ENCODE measurements at places on chromosomes 5 and 9. TPM values are rescaled to one million over a fixed set of nuclear protein-coding genes. Genes with fewer than 3 reads are reported as not detected.

The PKD2L2 gene
- total RNA-seq = 0.29 TPM

The NR2F1-AS1 gene
- 19.7 TPM for total RNA-seq

The CORO2A gene
- 0.95 TPM for total RNA-seq

The SAXO1 gene
- total RNA-seq = 0.28 TPM

The ACOT12 gene
- total RNA-seq = 0.14 TPM

The TMEFF1 gene
- 0.37 TPM for total RNA-seq

The DBH gene
- not detected for total RNA-seq

The NPR2 gene
- total RNA-seq = 27.4 TPM

The NUTM2G gene
- not detected for total RNA-seq

The C9orf153 gene
- total RNA-seq = 0.24 TPM

The ADAMTS13 gene
- total RNA-seq = 0.48 TPM

The FOXI1 gene
- total RNA-seq = not detected

The ECSCR gene
- total RNA-seq = 39.7 TPM

The SLCO6A1 gene
- total RNA-seq = not detected

The LCN6 gene
- total RNA-seq = 22.8 TPM

The TMEM215 gene
- total RNA-seq = not detected

The OR1J2 gene
- total RNA-seq = not detected

The MAMDC2 gene
- 48.1 TPM for total RNA-seq

The COL27A1 gene
- total RNA-seq = 6.7 TPM

The RAB3C gene
- 10.6 TPM for total RNA-seq

The SLC12A2 gene
- 14.4 TPM for total RNA-seq

The PHPT1 gene
- 71.7 TPM for total RNA-seq

The NMUR2 gene
- not detected for total RNA-seq

The NR2F1 gene
- 41.7 TPM for total RNA-seq

The ARHGEF28 gene
- total RNA-seq = 12.7 TPM

The ZBTB26 gene
- total RNA-seq = 5.4 TPM

The TMEM252 gene
- not detected for total RNA-seq

The TRIM36 gene
- total RNA-seq = 0.37 TPM

The TRUB2 gene
- 11.8 TPM for total RNA-seq

The PDCD1LG2 gene
- 4.2 TPM for total RNA-seq

The PCA3 gene
- total RNA-seq = 0.24 TPM

The BTNL8 gene
- total RNA-seq = not detected

The IFNK gene
- not detected for total RNA-seq

The GARIN3 gene
- total RNA-seq = not detected

The N4BP3 gene
- 1.8 TPM for total RNA-seq

The SUSD3 gene
- 1.4 TPM for total RNA-seq

The TBC1D2 gene
- 6.9 TPM for total RNA-seq
